ENCODE measurements at places on chromosomes 1 and 21.

- DNase-seq: no peak
These were observed 320.8 kb upstream of the ST6GALNAC5 start for GRCh38 chr1:76546354-76546933.

DNA sequence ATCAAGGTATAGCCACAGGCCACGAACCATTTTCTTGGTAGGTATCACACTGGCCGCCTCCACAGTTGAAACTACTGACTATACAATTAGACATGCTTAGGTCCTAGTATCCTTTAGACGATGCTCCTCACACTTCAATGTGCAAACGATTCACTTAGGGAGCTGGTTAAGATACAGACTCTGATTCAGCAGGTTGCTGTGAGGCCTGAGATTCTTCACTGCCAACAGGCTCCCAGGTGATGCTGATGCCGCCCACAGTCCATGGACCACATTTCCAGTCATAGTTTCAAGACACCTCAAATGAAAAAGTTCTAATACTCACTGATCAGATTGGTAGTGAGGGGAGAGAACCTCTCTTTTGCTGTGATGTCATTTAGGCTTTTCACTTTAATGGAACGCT is 6.8 kb downstream of the ATP5PO start:
- DNase-seq: no peak

DNA sequence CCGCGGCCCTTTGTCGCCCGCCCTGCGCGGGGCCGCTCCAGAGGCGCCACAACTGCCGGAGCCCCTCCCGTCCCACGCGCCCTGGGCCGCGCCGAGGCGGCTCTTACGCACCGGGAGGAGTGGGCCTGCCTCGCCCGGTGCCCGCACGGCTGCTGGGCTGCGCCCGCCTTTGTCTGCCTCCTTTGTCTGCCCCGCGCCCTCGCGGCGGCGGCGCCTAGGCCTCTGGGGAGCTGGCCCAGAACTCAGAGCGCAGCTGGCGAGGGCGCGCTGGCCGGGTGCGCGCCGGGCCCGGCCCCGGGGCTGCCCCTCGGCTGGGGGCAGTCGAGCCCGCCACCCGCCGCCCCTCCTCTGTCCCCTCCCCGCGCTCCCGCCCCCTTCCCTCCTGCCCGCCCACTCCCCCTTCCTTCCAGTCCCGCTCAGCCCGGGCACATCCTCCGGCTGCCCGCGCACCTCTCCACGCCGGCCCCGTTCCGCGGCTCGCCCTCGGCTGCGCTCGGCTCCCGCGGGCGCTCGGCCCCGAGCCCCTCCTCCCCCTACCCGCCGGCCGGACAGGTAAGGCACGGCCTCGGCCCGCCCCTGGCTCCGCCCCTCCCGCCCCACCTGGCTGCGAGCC is at the start of gene DRAXIN:
Gene DRAXIN (plus strand): TSS at position 409 of the 613 bp plus-strand sequence. CDS start 14,549 bp downstream, outside the sequence.
- DNase-seq: no peak

GRCh38 chr1:44035726-44036408 is 4.6 kb upstream of the SLC6A9 start:
- DNase-seq: no peak

GRCh38 chr21:35135481-35135880 is 86.4 kb upstream of the RUNX1 start:
- no peak for DNase-seq

DNA sequence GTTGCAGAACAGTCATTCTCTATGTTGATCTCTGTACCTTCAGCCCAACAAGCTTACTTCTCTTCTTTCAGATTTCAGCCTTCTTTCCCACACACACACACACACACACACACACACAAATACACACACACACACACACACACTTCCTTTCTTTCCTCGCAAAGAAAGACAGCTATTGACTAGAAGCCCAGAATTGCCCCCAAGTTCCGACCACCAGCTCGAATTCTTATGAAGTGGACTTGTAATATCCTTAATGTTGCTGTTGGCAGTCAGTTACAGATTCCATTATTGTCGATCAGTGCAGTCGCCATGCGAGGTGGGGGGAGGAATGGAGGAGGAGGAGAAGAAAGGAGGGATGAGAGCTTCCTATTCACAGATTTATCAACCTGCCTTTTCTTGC is 125.5 kb downstream of the CLEC20A start:
- no peak for DNase-seq

GRCh38 chr1:108504447-108504846 is 54.3 kb downstream of the NBPF6 start:
- DNase-seq: no peak

- no peak for DNase-seq
These were observed 6.8 kb downstream of the SEMA4A start for GRCh38 chr1:156160000-156160742.

GRCh38 chr21:25936776-25937175 is 202.0 kb downstream of the GABPA start:
- DNase-seq: no peak

DNA sequence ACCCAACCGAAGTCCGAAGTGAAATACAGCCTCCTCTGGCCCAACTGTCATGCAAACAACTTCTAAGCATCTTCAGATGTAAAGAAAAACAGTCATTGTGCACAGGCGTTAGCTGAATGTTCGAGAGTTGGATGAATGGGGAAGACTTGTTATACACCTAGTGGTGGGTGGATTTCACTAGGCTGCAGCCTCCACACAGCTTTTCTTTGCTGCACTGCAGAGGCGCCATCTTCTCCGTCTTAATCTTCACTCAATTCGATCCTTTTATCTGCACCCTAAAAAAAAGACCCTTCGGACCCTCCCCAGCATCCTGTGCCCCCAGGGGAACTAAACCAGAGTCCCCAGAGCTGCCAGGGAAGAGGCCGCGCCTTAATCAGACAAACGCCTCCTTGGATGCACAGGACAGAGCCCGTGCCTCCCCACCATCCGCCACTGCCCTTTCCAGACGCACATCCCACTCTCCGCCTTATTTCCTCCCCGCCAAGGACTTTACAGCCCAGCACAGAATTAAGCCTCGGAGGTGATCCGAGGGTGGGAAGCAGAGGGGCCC is 1.4 kb downstream of the APP start:
- DNase-seq: no peak

GRCh38 chr1:63980740-63981407 is 207.1 kb downstream of the ROR1 start:
- no peak for DNase-seq

DNA sequence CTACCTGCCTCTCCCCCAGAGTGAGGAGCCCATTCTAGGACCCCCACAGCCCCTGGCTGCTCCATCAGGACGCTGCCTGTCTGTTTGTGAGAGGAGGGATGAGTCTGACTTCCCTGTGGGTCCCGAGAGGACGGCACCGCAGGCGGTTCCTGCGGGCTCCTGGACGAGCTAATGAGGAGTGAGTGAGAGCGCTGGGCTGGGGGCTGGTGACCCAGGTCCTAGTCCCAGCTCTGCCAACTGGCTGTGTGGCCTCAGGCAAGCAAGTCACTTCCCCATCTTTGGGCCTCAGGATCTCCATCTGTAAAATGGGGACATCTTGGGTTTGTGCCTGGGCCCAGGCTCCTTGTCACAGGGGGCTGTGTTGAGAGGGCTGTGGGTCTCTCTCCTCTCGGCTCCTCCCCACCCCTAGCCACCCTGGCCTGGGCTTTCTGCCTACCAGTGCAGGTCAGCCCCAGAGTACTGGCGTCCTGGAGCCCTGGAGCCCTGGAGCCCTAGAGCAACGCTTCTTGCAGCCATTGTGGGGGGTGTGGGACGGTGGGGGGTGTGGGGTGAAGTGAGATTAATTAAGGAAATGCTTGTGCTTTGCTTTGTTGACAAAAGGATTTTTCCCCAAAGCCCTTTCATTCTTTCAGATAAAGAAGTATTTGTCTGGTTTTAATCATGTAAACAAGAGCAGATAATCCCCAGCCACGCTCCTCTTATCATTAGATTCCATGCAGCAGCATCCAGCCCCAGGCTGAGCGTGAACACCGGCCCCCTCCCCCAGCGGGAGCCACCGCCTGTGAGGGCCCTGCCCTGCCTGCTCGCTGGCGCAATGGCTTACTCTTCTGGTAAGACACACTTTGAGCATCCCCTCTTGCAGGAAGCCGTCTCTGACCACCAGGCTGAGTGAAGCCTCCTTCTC is 26.8 kb downstream of the SLC1A7 start:
- no peak for DNase-seq

DNA sequence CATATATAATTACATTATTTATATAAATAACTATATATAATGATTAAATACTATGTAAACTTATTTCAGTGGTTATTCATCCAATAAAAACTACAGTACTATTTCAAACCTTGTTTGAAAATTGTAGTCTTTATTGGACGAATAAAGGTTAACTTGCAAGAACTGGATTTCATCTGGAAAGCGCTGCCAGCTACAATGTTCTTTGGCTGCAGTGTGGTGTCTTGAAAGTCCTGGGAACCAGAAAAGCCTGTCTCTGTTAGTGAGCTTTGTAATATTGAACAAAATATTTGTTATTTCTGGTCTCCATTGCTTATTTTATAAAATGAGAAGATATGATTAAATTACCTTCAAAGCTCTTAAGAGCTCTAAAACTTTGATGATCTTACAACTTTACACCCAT is 763.6 kb downstream of the ADGRL2 start:
- DNase-seq: no peak

GRCh38 chr1:115447672-115448071 is 109.6 kb upstream of the NGF start:
- DNase-seq: no peak

- DNase-seq: no peak
These were observed 44.2 kb downstream of the TBX19 start for GRCh38 chr1:168324745-168325425.

DNA sequence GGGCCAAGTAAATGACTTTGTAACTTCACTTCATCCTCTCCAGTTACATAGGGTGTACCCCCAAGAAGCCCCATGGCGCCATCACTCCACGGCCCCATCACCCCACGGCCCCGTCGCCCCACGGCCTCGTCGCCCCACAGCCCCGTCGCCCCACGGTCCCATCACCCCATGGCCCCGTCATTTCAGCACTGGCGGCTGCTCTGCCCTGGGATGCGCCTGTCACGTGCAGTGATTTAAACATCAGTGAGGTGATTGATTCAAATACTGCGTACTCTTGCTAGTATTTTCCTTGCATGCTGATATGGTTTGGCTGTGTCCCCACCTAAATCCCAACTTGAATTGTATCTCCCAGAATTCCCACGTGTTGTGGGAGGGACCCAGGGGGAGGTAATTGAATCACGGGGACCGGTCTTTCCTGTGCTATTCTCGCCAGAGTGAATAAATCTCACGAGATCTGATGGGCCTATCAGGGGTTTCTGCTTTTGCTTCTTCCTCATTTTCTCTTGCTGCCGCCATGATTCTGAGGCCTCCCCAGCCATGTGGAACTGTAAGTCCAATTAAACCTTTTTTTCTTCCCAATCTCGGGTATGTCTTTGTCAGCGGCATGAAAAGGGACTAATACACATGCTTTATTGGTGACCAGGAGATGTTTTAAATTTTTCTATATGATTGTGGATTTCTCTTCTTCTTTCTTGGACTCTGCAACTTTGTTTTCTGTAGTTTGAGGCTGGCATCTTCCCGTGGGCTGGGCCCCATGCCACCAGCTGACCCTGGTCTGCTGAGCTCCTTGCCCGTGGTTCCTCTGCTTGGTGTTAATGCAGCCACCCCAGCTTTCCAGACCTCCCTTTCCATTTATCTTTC is 50.1 kb upstream of the PCBP3 start:
- no peak for DNase-seq

DNA sequence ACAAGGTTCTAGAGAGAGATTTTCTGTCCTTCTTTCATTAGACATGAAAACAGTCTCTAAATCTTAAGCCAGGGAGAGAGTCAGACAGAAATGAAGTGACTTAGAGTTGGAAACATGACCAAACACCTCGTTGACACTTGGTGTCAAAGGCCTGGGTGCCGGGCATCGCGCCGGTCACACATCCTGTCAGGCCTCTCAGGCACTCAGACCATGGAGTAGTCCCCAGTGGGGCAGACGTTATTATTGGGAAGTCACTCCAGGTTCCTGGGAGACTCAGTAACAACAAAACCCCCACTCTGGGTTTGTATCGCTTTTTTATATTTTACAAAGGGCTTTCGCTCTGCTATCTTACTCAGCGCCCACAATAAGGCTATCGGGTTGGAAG is 25.8 kb downstream of the KCNN3 start:
- no peak for DNase-seq

GRCh38 chr1:160186729-160187128 is 3.6 kb upstream of the CASQ1 start:
- no peak for DNase-seq

- no peak for DNase-seq
These were observed 96.8 kb downstream of the TNR start for GRCh38 chr1:175646439-175647209.

- DNase-seq: no peak
These were observed 35.2 kb downstream of the SPEN start for GRCh38 chr1:15882665-15883064.

GRCh38 chr1:155929057-155929456 is 5.2 kb downstream of the KHDC4 start:
- no peak for DNase-seq

- peak; percentile 29 for DNase-seq
These were observed 705 bp downstream of the AIDA start for GRCh38 chr1:222711319-222712252.

GRCh38 chr1:9233241-9233941 is 1.2 kb upstream of the H6PD start:
- peak; percentile 60 for DNase-seq

DNA sequence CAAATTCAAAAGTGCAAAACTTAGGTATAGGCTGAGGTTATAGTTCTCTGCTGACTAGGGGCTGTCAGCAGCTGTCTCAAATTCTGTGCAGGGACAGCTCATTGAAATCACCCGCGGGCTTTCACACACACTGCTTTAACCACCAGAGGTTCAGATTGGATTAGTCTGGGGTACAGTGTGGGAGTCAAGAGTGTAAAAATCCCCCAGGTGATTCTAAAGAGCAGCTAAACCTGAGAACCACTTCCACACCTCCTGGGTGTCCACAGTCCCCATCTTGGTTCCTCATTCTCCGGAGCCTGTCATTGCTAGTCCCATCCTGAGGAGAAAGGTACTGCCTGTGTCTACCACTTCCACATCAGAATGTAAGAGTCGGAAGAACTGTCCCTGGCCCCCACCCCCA is 9.9 kb upstream of the TDRD10 start:
- no peak for DNase-seq

GRCh38 chr1:150976401-150976821 is 1.8 kb upstream of the CERS2 start:
- no peak for DNase-seq

DNA sequence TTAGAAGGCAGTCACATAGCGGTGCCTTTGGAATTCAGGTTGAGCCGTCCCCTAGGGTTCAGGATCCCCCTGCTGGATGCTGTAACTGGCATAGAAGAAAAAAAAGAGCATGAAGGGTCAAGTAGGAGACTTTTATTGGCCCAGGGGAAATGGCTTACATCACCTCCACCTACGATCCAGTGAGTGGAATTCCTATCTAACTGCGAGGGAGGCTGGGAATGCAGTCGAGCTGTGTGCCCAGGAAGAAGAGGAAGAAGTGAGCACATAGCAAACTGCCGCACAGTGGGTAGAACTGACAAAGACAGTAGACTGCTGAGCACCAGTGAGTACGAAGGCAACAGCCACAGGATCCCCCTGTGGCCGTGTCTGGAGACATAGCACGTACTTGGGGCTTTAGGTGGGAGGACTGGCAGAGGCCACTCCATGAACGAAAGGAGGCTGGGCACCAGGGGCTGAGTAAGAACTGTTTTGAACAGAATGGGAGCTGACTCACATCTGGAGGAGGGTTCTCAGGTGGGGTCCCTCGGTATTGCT is 79.2 kb downstream of the RNF220 start:
- no peak for DNase-seq

GRCh38 chr1:7643530-7643929 is 127.6 kb upstream of the VAMP3 start:
- DNase-seq: no peak
